Amniotic stem cell (primary cell): ENCODE measurements at places on chromosomes 12 and 14.

DNA sequence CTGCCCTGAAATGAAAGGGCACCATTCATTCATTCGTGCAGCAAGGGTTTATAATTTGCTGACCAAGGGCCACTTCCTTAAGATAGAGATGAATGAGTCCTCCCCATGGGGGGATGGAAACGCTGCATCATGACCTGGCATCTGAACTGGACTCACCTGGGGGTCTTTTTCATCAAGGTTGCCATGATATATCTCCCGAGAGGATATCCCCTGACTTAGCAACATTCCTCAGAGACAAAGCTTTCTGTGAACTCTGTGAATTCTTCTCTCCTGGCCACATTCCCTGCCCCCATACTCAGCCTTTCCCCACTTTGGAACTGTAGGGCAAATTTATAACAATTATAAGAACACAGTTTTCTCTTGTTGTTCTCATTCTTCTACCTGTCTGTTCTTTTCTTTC lies 30.8 kb downstream of the SRRM4 start:
- DNase-seq: no peak

DNA sequence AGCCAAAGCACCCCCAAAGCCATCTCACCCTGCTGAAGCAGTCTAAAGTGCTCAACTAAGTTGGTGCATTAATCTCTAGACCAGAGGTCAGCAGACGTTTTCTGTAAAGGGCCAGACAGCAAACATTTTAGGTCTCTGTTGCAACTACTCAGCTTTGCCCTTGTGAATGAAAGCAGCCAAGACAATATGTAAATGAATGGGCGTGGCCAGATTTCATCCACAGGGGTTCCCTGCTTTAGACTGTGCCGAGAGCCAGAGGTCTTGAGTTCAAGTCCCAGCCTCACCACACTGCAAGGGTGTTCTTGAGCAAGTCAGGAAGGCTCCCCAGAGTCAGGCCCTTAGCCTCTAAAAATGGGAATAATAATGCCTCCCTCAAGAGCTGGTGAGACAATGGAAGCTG lies 166.2 kb downstream of the CHST11 start:
- DNase-seq: no peak

DNA sequence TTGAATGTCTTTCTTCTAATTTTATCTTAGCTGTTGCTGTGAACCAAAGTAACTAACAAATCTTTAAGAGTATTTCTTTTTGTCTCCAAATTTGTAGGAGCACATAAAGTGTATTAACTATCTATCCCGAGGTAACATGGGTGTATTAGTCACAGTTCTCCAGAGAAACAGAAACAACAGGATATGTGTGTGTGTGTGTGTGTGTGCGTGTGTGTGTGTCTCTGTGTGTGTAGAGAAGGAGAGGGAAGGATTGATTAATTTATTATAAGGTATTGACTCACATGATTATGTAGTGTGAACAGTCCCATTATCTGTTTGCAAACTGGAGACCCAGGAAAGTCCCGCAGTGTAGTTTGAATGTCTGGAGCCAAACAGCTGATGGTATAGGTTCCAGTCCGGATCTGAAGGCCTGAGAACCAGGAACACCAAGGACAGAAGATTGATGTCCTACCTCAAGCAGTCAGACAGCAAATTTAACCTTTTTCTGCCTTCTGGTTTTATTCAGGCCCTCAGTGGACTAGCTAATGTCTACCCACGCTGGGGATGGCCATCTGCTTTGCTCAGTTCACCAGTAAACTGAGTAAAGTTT lies 14.4 kb downstream of the G2E3 start:
- DNase-seq: no peak

- no peak for DNase-seq
Measured at GRCh38 chr12:104749545-104749944, 208.5 kb downstream of the SLC41A2 start.

- peak; percentile 35 for DNase-seq
Measured at GRCh38 chr14:74610866-74611649, 979 bp downstream of the LTBP2 start.

DNA sequence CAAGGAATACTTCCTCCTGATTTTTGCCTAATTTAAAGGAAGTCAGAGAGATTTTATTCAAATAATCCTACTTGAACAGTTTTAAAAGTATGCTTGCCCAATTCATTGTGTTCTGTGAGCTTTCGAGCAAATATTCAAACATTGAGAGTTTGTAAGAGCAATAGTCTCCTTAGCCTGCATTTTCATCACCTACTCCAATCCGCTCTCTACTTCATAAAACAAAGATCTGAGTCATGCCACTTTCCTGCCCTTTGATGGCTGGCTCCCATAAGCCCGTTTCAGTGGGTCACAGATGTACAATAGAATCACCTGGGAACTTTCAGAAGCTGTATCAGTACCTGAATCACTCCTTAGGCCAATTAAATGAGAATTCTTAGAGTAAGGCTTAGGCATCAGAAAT lies 319.2 kb downstream of the PDZRN4 start:
- no peak for DNase-seq

DNA sequence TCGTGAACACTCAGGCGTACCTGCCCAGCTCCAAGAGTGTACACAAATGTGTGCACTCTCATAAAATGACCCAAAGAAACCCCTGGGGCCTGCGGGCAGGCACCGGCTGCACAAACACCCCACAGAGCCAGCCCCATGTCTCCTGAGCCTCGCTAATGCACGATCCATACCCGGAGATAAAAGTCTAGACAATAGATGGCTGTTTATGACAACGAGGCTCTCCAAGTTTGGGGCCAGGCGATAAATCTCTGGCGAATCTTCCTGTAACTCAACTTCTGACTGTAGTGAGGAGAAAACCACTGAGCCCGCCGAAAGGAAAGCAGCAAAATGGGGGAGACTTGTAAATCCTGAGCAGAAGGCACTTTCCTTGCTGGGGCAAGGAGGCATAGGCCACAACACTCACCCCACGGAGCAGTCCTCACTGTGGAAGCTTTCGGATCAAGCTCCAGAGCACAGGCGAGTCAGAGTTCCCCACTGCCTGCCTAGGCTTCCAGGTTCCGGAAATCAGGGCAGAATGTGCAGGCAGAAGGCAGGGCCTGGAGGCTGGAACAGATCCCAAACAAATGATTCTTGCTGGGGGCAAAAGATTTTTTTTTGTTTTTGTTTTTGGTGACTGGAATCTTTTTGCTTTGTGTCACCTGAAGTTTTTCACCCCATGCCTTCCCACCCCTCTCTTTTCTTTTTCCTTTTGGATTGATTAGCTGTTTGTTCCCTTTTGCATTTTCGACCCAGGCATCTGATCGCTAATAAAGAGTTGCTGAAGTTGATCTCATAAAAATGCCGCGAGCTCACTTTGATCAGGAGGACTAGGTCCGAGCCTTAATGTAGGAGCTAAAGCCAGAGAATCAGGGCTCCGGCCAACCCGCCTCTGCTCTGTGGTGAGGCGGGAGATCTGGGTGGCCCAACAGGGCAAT lies 4.5 kb upstream of the HOXC11 start:
- no peak for DNase-seq

GRCh38 chr12:32390572-32391219 lies 8.7 kb upstream of the FGD4 start:
- no peak for DNase-seq

DNA sequence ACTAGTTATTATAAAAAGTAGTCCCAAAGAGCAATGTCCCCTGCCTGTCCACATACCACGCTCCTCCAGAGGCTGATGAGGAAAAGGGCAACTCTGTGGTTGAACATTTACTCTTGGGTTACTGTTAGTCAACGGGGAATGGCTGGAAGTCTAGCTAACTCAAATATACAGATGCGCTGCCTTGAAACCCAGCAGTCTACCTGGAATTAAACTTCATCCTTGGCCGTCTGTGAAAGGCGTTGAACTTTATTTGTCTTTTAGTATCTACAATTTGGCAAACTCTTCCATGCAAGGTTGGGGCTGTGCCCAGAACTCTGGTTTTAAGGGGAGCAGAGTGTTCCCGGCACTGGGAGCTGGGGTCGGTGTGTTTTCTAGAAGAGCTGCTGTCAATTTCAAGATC lies 3.9 kb upstream of the MEG3 start:
- no peak for DNase-seq

DNA sequence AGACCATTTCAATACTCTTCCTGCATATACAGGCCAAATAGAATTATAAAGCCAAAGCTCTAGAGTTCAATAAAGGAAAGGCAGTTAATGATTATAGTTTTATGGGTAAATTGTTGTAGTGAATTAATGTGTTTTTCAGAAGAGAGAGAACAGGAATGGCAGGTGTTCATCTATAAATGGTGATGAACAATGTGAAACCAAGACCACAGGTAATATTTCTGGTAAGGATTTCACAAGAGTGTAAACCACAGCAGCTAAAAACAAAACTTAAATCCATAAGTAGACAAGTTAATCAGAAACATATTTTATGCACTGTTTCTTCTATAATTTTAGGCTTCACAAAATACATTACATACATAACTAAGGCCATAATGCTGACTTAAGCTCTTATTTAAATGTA lies 204.4 kb downstream of the SYT1 start:
- no peak for DNase-seq

DNA sequence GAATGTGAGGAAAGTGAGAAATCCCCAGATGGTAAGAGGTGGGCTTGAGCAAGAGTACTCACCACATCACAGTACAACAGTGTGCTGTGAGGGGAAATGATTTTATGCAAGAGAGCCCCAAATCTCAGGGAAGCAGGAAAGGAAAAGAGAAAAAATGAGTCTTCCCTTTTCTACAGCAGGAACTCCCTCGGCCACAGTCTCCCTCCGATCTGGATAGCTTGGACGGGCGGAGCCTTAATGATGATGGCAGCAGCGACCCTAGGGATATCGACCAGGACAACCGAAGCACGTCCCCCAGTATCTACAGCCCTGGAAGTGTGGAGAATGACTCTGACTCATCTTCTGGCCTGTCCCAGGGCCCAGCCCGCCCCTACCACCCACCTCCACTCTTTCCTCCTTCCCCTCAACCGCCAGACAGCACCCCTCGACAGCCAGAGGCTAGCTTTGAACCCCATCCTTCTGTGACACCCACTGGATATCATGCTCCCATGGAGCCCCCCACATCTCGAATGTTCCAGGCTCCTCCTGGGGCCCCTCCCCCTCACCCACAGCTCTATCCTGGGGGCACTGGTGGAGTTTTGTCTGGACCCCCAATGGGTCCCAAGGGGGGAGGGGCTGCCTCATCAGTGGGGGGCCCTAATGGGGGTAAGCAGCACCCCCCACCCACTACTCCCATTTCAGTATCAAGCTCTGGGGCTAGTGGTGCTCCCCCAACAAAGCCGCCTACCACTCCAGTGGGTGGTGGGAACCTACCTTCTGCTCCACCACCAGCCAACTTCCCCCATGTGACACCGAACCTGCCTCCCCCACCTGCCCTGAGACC lies 7.8 kb downstream of the ATN1 start:
- DNase-seq: no peak

DNA sequence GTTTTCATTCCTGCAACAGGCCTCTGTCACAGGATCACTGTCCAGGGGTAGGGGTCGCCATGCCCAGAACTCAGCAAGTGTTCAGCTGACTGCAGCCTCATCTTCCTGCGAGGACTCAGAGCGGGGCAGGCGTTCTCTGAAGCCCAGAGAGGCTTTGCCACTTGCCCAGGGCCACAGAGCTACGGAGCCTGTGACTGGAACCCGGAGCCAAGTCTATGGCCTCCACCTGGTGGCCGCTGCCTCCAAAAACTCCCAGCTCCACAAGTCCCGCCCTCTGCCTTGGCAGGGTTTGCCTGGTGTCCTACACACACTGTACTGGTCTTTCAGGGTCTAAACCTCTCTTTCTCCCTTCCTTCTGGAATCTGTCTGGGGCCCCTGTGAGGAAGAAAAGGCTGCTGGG lies 8.7 kb upstream of the PPP1R13B start:
- no peak for DNase-seq

- no peak for DNase-seq
Measured at GRCh38 chr12:56979628-56980027, 22.2 kb upstream of the RDH16 start.

GRCh38 chr12:42204362-42204761 lies 33.7 kb downstream of the YAF2 start:
- DNase-seq: no peak

GRCh38 chr12:9702255-9702654 lies 30.6 kb downstream of the CLECL1 start:
- no peak for DNase-seq

DNA sequence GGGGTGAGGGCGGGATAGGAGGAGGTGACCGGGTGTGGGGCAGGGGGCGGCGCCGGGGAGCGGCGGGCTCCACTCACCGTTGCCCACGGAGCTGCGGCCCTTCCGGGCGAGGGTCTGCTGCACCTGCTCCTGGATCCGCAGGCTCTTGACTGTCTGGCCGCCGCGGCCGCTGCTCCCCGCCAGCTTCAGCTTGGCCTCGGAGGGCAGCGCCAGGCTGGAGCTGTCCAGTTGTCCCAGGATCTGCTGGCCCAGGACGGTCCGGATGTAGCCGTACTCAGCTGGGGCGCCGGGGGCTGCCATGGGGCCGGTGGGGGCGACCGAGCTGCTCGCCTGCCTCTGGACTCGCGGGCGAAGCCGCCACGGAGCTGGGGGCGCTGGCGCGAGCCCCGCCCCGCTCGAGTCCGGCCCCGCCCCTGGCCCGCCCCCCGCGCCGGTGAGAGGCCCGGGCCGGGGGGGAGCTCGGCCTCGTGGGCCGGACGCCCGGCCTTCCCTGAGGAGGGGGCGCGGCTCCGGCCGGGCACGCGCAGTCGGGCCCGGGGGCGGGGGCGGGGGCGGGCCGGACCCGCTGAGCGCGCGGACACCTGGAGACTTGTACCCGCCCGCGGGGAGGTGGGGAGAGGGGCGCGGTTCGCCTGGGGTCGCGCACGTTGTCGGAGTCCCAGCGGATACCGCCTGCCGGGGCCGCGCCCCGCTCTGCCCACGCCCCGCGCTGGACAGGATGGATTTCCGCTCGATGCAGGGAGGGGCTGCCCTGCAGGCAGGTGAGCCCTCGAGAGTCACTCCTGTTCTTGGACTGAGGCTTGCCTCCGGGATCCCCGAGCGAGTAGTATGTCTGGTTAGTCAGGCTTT lies at the start of gene PKP2:
Gene PKP2 (minus strand): TSS at position 346 of the 849 bp plus-strand sequence. CDS start 46 bp downstream, at position 300.
- DNase-seq: no peak

DNA sequence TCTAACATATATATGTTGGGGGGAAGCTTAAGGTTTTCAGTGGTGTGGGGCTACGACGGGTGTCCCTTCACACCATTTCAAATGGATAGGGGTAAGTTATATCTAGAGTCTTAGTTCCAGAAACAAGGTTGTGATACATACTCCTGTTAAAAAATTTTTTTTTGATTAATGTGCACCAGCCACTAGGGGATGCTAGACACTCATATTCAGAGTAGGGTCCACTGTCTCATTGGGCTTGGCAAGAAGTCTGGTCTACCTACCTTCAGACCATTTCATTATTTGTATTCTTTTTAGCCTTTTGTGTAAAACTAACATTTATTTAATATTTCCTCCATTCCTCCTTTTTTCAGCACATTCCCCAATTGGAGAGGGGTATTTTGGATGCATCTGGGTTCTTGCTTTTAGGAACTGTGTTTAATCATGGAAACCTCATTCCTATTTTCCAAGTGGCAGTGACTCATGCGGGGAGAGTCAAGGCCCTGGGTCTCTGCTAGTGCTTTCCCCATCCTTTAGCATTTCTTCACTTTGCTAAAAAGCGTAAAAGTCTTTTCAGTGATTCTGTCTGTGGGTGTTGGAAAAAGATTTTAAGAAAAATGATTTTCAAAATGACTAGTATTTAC lies 33.4 kb downstream of the ANO4 start:
- DNase-seq: no peak
